Activated CD4-positive, alpha-beta T cell treated with anti-CD3 and anti-CD28 coated beads, Interleukin-2, amount 50 U/mL, for 16 hours (primary cell): ENCODE measurements at places on chromosomes 12 and 14.
A peak's percentile ranks its signal among the peaks of the same experiment; 100 is the strongest.

GRCh38 chr14:100874051-100874410, 29.5 kb downstream of the RTL1 start:
- DNase-seq: no peak

GRCh38 chr12:132143336-132144071, 615 bp downstream of the DDX51 start:
- DNase-seq: peak; percentile 20

GRCh38 chr12:94762259-94762942, 112.0 kb upstream of the TMCC3 start:
- DNase-seq: peak; percentile 64

- peak; percentile 51 for DNase-seq
Measured at GRCh38 chr12:72346363-72346944, 74.3 kb downstream of the TRHDE start.

GRCh38 chr12:28925719-28926376, 223.2 kb upstream of the FAR2 start:
- no peak for DNase-seq

DNA sequence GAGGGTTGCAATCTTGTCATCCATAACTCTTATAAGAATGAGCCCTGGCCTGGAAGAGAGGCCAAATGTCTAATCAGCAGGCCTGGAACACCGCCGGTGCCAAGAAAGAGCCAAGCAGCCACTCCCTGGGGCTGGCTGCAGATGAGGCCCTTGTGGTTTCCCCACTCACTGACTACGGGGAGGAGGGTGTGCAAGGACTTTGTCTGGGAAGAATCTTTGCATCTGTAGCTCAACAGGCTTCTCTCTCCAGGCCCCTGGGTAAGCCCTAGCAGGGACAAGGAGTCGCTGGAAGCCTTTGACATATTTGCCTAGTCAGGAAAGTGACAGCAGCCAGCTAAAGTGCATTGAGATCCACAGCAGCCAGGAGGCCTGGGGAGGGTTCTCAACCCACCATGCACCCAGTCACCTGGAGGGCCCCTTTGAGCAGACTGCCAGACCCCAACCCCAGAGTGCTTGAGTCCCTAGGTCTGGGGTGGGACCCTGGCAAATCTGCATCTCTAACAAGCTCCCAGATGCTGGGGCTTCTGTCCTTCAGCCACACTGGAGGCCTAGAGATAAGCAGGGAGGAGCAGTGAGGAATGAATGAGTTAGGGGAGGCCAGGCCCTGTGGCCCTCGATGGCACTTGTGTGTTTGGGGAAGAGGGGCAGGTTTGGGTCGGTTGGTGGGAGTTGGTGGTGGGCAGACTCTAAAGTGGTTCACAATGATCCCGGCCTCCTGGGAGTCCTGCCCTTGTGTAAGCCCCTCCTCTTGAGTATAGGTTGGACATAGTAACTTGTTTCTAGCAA, 13.9 kb upstream of the LRTM2 start:
- no peak for DNase-seq

DNA sequence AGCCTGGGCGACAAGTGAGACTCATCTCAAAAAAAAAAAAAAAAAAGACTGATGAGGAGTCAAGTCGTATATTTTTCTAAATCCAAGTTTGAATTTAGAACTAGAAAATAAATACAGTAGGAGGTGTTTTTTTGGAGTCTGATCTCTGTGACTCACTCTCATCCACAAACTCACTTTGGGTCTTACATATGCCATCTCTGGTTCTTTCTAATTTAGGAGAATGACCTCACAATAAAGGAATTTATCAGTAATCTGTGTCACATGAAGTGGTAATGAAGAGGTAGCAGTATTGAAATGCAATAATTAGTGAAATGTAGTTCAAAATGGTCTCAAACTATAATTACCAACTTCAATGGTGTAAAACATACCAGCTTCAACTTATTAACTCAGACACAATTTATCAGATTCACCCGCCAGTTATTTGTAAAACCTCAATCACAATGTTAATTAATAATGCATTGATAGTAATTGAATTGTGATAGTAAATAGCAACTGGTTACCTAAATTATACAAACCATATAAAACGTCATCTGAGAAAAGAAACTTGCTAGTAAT, 4.4 kb upstream of the CFL2 start:
- DNase-seq: no peak

DNA sequence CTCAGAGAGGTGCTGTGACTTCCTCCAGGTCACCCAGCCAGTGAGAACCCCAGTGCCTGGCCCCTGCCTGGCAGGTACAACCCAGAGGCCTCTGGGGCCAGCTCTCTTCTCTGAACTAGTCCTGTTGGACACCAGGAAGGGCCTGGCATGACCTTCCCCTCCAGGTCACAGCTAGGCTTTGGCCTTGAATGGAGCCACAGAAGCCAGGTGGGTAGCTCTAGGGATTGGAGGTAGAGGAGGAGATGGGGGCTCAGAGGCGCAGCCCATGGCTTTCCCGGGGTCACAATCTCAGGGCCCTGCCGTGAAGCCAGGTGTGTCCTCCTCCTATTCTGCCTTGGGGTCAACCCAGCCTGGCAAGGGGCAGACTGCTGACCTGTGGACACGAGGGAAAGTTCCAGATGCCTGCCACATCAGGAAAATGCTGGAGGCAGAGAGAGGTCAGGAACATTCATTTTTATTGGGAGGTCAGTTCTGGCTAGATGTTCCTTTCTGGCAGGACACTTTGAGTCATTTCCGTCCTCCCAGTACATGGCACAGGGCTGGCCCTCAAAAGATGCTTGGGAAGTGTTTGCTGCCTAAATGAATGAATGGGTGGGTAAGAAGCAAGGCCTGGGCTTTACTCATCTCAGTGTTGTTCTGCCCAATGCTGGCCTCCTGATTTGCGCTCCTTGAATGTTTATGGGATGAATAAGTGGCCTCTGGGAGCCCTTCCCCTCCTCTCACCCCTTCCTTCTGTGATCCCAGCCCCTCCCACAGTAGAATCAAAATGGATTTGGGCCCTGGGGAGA, 25.4 kb downstream of the FAM222A start:
- DNase-seq: no peak

DNA sequence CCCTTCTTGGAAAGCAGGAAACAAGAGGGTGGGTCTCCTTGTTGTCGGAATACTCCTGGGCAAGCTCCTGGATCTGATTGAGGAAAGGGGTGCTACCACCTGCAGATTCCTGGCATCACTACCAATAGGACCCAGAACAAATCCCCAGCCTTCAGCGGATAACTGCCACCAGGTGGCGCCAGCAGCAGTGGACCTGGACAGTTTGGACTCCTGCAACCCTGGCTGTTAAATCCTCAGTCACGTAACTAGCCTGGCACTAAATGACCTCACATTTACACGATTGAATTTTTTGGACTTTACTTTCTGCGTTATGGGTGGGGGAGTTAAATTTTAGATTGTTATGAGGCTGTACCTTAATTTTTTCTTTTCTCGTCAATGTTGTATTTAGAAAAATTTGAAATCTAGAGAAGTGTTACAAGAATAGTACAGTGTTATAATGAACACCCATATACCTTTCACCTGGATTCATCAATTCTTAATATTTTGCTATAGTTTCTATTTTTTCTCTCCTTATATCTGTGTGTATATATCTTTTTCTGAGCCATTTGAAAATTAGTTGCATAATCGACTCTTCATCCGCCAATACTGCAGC, 95.6 kb downstream of the GAS2L3 start:
- peak; percentile 61 for DNase-seq

GRCh38 chr12:107119091-107119490, 25.7 kb upstream of the CRY1 start:
- no peak for DNase-seq

DNA sequence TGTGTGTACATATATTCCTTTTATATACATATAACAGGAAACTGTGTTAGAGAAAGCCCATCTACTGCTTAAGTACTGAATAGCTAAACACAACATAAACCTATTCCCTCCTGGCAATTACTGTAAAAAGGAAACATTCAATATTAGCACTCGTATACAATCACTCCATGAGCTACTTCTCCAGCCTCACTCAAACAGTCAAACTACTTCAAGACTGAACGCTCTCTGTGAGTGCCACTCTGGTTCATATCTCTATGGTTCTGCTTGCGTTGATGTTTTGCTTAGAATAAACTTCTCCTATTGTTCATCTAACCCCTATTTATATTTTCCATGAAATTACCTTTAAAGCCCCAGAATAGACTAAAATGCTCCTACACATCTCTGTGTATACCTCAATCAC, 243.7 kb downstream of the MED13L start:
- no peak for DNase-seq

GRCh38 chr14:95273001-95273978, 46.4 kb downstream of the CLMN start:
- no peak for DNase-seq

- peak; percentile 91 for DNase-seq
Measured at GRCh38 chr14:73741386-73741875, 27.2 kb upstream of the PNMA1 start.

DNA sequence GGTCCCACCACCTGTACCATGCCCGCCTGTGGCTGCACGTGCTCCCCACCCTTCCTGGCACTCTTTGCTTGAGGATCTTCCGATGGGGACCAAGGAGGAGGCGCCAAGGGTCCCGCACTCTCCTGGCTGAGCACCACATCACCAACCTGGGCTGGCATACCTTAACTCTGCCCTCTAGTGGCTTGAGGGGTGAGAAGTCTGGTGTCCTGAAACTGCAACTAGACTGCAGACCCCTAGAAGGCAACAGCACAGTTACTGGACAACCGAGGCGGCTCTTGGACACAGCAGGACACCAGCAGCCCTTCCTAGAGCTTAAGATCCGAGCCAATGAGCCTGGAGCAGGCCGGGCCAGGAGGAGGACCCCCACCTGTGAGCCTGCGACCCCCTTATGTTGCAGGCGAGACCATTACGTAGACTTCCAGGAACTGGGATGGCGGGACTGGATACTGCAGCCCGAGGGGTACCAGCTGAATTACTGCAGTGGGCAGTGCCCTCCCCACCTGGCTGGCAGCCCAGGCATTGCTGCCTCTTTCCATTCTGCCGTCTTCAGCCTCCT, 1.1 kb downstream of the INHBE start:
- DNase-seq: peak; percentile 73

DNA sequence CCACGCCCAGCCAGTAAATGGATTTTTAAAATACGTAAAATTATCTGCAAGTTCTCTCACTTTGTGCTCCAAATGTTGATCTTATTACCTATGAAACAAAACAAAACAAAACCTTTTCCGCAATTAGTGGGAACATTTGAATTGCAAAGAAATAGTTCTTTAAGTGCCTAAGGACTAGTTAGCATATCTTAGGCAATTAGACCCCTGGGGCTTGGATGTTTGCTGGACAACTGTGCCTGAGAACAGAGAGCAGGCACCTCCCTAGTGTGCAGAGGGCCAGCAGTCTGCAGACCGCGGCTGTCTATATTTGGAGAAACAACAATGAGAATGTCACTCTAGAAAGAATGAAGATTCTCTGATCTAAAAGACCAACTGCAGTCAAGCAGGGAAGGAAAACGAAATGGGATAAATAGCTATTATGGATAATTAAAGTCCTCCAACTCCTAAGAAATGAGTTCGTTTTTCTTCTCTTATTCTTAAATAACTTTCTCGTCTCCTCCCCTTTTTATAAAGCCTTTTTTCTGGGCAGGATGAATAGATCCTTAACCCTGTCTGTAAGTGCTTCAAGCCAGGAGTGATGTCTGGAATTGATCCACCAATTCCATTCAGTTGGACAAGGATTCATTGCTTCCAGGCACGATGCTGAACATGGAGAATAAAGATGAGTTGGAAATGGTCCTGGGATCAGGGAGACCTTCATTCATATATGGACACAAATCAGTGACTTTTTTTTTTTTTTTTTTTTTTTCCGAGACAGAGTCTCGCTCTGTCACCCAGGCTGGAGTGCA, 16.2 kb downstream of the SLC17A8 start:
- no peak for DNase-seq

DNA sequence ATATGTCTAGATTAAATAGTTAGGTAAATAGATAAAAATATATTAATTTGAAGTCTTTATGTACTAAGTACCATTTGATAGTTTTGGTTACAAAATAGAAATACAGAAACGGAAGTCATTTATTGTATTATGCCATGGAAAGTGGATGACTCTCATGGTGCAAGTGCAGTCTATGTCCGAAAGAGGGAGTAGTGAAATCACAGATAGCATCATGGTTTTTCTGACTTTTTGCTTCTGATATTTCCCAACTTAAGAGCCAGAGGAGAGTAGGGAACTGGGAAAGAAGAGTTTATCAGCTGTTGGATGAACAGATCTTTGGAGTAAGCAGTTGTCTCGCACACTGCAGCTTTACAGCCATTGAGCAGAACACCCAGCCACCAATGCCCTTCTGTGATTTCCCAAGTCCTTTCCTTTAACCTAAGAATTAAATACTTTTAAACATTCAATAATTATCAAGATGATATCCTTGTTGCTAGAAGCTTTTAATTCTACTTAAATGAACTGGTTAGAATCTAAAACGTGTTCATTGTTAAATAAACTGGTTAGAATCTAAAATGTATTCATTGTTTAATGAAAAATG, 18.4 kb upstream of the SRGAP1 start:
- no peak for DNase-seq

DNA sequence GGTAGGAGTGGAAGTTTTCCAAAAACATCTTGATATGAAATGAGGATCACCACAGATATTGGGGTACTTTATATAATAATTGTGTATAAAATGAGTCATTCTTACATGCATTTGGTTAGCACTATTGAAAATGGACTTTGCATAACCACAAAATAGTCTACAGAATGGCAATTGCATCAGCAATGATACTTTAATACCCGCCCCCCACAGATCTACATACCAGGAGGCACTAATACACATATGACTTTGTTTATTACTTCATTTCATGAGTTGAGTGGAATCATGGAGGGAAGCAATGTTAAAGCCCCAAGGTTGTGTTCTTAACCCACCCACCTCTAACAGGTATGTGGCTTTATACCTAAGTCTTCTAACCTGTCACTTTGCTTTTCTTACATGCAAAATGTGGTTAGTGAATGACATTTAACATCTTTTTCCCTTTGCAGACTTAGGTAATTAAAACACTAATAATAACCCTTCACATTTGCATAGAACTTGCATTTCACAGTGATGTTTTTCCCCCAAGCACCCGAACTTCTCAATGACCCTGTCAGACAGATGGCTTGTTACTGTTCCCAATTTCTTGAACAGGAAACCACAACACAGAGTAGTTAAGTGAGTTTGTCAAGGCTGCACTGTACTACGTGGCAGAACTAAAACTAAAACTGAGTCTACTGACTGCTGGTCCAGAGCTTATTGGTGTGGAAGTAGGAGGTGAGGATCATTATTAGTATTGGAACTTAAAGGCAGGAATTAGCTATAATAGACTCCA, 101.9 kb downstream of the NPAS3 start:
- DNase-seq: no peak

DNA sequence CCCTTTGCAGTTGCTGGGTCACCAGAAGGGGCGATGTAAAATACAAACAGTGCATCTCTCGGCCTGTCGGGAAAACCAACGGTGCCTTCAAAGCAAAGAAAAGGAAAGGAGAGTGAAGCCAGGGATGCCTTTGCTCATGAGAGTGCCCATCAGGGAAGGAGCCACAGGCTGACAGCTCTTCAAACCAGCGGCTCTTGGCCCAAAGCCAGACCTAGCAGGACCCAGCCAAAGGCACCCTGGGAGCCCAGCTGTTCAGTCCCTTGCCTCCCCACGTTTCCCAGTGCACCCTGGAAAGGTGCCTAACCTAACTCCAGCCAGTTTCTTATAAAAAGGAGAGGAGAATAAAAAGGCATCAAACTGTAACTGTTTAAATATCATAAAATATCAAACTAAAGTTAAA, 29.2 kb downstream of the PRMT8 start:
- DNase-seq: no peak

- DNase-seq: no peak
Measured at GRCh38 chr12:132287391-132288238, 41.8 kb downstream of the GALNT9 start.
